ENCODE measurements at places on chromosomes 7 and 10.

- no peak for DNase-seq
Measured at GRCh38 chr7:65233409-65234034, 140.1 kb upstream of the ZNF92 start.

GRCh38 chr10:69389827-69390490 lies 26.8 kb downstream of the TACR2 start:
- DNase-seq: no peak

- DNase-seq: no peak
Measured at GRCh38 chr7:3277604-3278572, 23.2 kb upstream of the SDK1 start.

DNA sequence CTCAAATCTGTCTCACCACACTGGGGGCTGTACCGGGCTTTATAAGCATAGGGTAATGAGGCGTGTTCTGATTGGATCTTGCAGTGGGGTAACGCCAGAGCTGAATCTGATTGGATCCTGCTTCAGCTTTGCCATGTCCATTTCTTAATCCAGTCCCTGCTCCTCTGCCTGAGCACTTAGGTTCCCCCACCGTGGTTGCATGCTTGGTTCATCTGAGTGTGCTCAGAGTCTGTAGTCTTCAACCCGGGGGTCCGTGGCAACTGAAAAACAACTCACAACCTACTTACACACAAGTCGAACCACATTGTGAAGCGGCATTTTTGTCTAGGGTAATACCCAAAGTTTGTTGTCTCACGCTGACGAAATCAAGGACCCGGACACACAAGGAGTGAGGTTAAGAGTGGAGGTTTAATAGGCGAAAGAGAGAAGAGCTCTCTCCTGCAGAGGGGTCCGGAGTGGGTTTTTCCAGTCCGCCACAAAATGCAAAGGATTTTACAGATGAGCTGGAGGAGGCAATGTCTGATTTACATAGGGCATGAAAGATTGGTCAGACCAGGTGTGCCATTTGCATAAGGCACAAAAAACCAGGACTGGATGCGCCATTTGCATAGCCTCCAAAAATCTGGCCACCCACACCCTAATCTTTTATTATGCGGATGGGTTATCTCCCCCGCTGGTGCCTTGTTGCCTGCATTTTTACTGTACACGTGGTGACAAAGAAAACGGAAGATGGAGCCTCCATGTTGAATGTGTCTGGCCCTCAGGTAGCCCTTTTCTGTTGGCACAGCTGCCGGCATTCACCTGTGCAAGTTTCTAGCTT lies 641.8 kb upstream of the FOXK1 start:
- DNase-seq: no peak

DNA sequence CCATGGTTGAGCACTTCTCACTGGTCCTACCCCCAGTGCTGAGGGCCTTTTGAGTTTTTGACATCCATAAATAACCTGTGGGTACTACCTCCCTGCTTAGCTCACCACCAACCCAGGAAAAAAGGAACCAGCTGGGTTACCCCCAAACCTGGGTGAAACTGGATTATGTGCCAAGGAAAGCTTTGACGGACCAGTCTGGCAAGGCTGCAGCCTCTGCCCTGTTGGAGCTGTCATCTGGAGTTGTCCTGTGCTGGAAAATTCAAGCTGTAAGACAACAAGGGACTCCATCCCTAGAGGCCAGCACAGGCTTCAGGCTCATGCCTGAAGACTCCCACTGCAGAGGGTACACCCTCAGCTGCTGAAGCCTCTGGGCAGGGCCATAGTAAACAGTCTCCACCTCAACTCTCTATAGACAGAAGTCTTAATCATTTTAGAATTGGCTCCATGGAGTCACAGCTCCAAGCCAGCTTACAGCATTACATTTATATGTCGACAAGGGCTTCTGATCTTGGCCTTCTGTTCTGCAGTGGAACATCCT lies 115.5 kb upstream of the AFAP1L2 start:
- no peak for DNase-seq

- no peak for DNase-seq
Measured at GRCh38 chr7:73520673-73521635, 1.1 kb downstream of the BAZ1B start.

- no peak for DNase-seq
Measured at GRCh38 chr7:52243685-52244084, 791.7 kb upstream of the POM121L12 start.

DNA sequence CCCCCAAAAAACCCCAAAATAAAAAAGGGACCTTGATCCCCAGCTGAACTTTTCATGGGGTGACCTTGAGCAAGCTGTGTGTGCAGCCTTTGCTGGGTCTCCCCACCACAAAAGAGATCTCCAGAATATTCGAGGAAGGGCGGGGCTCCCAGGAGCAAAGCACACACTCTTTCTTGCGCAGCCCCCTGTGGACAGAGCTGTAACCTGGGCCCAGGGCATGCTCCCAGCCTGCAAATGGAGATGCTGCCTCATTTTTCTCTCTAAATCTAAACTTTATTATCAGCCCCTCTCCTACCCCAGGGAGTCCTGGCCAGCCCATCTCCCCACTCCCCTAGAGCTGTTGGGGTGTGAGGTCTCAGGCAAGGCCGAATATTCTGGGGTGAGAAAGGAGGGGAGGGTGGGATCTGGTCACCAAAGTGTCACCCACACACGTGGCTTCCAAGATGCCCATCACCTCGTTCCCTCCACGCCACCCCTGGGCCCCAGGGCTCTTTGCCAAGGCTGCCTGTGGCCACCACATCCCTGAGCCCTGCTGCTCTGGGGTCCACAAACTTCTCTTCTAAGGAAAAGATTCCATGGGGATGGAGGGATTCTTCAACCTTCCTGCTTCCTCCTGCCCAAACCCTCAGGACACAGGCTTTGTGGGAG lies 1.7 kb upstream of the CALML3 start:
- no peak for DNase-seq

GRCh38 chr10:75210282-75211006 lies at the start of gene VDAC2:
Gene VDAC2, plus strand, starts transcription at chr10:75210796. Its CDS starts 363 bp downstream, at chr10:75211159.
- peak; percentile 94 for DNase-seq

Data from activated T-helper 1 cell treated with Interleukin-2 at 50 U/mL for 16 hours (primary cell).